Aortic smooth muscle cell (primary cell): ENCODE measurements at places on chromosomes 5 and 9. TPM values are rescaled to one million over a fixed set of nuclear protein-coding genes. Genes with fewer than 3 reads are reported as not detected.

The LCN15 gene
- not detected in 2 replicates for total RNA-seq

The FKTN gene
- 21.3 and 32.5 TPM in 2 replicates for total RNA-seq

The SH2D3C gene
- 1.1 and 2.0 TPM in 2 replicates for total RNA-seq

The IFNA2 gene
- total RNA-seq = not detected in 2 replicates

The PCDH12 gene
- total RNA-seq = 1.7 and 3.6 TPM in 2 replicates

The CSF1R gene
- under 0.01 TPM in 1 of 2 replicates, not detected in the other for total RNA-seq

The HAPLN1 gene
- total RNA-seq = 29.7 and 50.7 TPM in 2 replicates

The SLC2A6 gene
- 12.1 and 14.3 TPM in 2 replicates for total RNA-seq

The LTC4S gene
- total RNA-seq = 6.1 and 6.6 TPM in 2 replicates

The DMXL1 gene
- 47.8 TPM in 2 replicates for total RNA-seq

The NR5A1 gene
- not detected in 2 replicates for total RNA-seq

The AGTPBP1 gene
- 15.6 and 22.3 TPM in 2 replicates for total RNA-seq

The RNF183 gene
- not detected in 2 replicates for total RNA-seq

The CAMK2A gene
- under 0.01 and 0.12 TPM in 2 replicates for total RNA-seq
